ENCODE measurements at places on chromosomes 3 and 15.

DNA sequence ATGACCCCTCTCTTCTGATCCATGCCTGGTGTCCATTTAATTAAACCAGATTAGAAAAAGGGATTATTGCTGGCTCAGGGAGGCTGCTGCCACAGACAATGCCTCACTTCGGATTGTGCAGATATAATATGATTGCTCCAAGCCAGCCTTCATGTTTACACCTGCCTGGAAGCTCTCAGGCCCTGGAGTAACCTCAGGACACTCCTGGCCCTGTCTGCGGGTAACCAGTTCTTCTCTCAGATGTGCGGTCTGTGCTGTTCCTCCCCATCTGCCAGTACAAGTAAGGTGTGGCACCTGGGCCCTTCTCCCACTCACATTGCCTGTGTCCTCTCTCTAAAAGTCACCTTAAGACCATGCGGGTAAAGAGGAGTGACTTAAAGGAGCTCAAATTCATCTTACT, 8.8 kb upstream of the GOLGA8J start:
- DNase-seq: no peak

- no peak for DNase-seq
Measured at GRCh38 chr15:83709241-83709640, 55.3 kb downstream of the ADAMTSL3 start.

DNA sequence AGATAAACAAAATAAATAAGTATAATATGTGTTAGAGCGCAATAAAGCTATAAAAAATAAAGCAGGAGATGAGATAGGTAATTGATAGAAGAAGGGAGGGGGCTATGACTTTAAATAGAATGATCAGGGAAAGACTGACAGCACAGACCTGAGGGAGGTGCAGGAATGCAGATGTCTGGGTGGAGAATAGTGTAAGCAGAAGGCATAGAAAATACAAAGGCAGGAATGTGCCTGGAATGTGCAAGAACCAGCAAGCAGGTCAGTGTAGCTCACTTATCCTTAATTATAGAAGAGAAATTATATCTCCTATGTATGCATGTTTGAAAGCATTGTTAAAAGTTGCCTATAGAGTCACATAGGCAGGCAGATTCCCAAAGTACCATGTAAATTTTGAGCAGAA, 239.4 kb upstream of the SOX14 start:
- no peak for DNase-seq

DNA sequence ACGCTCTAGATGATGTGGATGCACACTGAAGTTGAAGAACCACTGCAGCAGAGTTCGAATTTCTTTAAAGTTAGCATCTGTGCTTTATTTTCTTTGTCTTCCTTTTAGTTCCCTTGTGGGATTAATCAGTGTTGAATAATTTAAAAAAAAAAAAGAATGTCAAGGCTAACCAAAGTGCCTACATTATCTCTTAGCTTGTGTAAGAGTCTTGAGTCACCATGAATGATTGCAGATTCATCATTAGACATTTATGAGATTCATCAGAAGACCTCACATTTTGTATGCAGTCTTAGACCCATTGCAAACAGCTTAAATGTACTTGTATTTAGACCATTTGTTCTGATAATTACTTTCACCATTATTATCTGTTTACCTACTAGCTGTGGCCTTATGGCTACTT, 182.2 kb downstream of the FNDC3B start:
- DNase-seq: no peak

- no peak for DNase-seq
Measured at GRCh38 chr3:111762537-111762936, 96.5 kb upstream of the PHLDB2 start.

- no peak for DNase-seq
Measured at GRCh38 chr3:62995119-62995518, 119.9 kb upstream of the CADPS start.

Measured in NCI-H2107 (cell line).